ENCODE measurements at places on chromosomes 16 and 17.

- no peak for DNase-seq
Measured at GRCh38 chr17:27807567-27808470, 7.5 kb upstream of the NOS2 start.

DNA sequence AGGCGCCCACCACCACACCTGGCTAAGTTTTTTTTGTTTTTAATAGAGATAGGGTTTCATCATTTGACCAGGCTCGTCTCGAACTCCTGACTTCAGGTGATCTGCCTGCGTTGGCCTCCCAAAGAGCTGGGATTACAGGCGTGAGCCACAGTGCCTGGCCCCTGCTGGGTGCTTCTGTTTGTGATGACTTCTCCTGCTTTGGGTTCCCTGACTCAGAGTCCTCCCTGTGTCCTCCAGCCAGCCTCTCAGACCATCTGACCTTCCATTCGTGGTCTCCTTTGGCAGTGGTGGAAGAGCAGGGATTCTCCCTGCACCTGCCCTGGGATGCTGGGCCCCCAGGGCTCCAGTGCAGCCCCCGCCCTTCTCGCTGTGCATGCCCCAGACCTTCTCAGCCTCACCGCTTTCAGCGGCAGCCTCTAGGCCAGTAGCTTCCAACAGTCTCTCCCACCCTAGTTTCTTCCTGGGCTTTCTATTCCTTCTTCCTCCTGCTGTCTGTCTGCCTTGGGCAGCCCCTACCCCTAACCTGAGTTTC, 13.2 kb downstream of the BEAN1 start:
- DNase-seq, result no peak

DNA sequence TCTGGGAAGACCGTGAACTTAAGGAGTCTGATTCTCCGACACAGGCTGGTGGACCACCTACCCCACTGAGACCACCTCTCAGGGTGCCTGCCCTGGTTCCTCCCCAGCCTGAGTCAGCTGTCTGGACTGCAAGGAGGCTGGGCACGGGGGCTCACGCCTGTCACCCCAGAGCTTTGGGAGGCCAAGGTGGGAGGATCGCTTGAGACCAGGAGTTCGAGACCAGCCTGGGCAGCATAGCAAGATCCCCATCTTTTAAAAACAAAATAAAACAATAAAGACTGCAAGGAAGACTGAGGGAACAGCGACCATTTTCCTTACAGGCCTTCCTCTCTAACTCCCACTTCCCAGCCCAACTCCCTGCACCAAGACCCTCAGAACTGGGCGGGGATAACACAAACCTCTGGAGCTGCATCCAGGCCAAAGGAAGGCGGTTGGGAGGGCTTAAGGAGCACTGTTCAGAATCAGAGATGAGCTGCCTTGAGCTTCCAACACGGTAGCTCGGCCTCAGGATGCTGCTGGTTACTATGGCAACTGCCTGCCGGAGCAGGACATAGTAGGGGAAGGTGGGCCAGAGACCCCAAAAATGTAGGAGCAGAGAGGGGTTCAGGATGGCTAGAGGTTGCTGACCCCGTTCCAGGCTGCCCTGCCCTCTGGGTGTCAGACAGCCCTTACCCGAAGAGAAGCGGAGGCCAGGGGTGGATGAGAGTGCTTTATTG, 4.4 kb downstream of the APOBR start:
- DNase-seq, result no peak

DNA sequence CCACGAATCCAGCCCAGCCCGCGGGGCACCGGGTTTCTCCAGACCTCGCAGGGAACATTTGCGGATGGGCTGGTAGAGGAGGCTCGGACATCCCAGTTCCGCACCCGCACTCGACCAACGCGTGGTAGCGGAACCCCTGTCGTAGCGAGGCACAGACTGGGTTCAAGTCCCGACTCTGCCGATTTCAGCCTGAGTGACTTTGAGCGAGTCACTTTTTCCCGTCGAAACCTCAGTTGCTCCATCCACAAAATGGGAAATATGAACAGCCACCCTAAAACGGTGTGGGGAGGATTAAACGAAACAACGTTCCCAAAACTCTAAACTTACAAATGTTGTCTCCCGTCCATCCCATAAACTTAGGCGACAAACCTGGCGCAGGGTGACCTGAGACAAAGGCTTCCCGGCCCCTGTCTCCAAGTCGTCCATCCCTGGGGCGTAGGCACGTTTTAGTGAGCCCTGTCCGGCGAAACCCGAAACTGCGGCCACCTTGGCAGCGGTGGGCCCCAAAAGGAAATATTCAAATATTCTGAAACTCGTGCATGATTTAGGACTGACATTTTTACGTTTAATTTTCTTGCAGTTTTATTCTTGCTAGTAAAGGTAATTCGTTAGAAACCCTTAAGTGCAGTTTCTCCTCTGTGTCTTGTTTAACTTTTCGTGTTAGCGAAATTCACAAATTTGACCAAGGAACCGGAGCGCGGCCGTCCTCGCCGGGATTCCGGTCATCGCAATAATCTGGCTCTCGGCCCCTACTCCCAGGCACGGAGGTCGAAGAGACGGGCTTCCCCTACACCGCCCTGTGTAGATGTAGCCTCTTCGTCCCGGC, 1.9 kb upstream of the MLLT6 start:
- DNase-seq, result no peak

GRCh38 chr16:9489835-9490467, 398.5 kb downstream of the HAPSTR1 start:
- no peak for DNase-seq

- no peak for DNase-seq
Measured at GRCh38 chr17:27218719-27219488, 75.0 kb upstream of the WSB1 start.

DNA sequence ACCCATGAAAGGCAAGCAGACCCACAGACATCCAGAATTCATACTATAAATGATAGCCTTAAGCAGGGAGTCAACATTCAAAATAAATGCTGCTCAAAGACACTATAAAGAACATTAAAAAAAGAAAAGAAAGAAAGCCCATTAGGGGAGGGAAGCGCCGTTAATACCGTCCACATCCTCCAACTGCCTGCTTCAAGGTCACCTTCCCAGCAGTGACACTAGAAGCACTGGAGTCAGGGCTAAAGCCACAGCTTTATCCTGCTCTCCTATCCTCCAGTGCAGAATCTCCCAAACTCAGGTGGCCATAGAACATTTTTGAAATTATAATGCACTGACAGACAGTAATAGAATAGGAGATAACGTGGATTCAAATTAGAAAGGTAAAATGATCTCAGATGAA, 59.4 kb downstream of the TEX2 start:
- no peak for DNase-seq

GRCh38 chr17:70013911-70014310, 61.1 kb upstream of the KCNJ16 start:
- DNase-seq, result no peak

DNA sequence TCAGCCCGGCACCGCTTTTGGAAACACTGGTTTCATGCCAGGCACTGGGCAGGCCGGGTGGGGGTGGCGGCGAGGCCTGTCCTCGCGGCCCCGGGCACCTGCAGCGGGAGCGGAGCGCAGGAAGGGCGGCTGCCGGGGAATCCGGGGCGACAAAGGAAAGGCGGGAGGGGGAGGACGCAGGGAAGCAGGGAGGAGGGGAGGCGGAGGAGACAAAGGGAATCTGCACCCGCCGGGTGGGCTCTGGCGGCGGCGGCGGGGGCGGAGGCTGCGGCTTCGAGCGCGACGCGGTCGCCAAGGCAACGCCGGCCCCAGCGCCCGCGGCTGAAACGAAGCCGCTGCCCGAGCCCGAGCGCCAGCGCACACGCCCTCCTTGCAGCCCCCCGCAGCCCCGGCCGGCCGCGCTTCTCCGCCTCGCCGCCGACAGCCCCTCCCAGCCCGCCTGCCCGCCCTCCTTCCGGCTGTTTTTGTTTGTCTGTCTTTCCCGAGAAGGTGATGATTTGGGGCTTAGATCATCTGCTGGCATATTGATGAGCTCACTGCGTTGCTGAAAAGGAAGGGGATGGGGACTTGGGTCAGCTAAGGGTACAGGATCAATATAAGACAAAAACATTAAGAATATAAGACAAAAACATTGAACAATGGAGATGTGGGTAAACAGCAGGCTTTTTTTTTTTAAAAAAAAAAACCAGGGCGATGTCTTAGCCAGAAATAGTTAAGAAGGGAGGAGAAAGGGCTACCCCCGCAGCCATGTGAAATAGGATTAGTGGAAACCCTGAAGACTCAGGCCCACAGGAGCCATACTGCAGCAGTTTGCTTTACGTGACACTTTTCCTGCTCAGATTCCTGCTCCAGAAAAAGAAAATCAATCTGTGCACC, 32.7 kb downstream of the CDK5R1 start:
- no peak for DNase-seq

DNA sequence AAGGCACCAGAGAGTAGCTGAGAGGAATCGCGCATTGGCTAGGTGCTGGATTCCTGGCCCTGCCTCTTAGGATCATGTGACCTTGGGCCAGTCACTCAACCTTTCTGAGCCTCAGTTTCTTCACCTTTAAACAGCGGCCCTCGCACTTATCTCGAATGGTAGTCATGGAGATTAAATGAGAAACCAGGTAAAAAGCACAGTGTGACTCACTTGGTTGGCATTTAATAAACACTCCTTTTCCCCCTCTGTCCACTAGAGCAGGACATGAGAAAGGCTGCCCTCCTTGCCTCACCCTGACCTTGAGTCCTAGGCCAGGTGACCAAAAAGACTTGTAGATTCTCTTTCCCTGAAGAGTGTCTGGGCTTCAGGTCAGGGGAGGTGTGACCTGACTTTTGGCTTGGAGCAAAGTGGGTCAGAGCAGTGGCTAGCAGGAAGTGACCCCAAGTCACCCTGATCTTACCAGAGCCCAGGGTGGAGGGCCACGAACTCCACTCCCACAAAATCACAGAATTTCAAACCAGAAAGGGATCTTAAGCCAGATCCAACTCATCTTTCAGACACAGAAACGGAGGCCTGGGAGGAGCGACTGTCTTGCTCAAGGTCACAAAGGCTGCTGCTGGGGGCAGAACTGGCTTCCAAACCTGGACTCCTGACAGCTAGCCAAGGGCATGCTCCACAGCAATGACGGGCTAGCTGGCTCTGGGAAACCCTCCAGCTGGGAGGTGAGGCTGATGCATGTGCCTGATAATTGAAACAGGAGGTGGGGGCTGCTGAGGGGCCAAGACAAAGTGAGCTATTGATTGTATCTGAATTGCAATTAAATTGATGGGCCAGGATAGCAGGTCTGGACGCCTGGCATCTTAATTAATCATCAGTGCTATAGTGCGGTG, 65.2 kb downstream of the PIPOX start:
- DNase-seq, result no peak

GRCh38 chr16:52932321-52932720, 120.4 kb downstream of the CHD9NB start:
- no peak for DNase-seq

DNA sequence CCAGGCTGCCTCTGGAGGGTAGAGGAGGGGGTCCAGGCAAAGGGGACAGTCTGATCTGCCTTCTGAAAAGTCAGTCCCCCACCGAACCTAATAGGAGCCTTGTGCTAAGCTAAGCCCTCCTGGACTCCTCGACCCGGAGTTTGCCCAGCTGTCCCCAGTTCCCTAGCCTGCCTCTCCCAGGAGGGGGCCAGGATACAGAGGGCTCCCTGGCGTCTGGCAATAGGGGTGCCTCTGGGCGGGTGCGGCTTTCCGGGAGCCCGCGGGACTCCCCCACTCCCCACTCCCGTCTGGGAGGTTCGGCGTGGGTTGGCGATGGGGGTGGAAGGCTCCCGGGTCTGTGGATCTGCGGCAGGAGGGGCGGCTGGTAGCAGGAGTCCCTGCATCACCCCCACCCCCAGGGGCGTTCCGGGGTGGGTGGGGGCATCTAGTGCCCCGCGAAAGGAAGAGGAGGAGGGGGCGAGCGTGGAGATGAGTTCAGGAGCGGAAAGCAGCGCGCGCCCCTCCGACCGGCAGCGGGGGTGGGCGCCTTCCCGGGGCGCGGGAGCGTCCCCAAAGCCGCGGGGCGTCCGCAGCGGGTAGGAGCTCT, 1.2 kb downstream of the GSG1L start:
- DNase-seq, result no peak

- DNase-seq, result no peak
Measured at GRCh38 chr17:8614988-8615387, 15.5 kb downstream of the MYH10 start.

- no peak for DNase-seq
Measured at GRCh38 chr17:32481193-32481592, 5.6 kb upstream of the CDK5R1 start.

DNA sequence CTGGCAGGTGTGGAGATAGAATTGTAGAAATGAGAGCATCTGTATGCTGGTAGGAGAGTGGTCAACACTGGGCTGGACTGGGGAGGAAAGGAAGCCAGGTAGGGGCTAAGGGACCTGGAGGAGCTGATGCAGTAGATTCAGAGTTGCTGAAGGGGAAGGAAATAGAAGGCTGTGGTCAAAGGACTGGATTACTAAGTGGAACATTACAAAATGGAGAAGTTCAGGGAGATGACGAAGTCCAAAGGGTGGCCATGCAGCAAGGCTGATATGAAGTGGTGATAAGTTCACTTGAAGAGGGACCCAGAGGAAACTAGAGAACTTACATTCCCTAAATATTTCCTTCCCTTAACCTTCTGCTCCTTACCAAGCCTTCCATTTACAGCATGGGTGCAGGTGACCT, 8.6 kb upstream of the CCL2 start:
- DNase-seq, result no peak

GRCh38 chr16:67457611-67458010, 23.3 kb downstream of the ATP6V0D1 start:
- DNase-seq, result no peak

GRCh38 chr17:78888941-78889518, 14.0 kb downstream of the CEP295NL start:
- DNase-seq, result no peak

DNA sequence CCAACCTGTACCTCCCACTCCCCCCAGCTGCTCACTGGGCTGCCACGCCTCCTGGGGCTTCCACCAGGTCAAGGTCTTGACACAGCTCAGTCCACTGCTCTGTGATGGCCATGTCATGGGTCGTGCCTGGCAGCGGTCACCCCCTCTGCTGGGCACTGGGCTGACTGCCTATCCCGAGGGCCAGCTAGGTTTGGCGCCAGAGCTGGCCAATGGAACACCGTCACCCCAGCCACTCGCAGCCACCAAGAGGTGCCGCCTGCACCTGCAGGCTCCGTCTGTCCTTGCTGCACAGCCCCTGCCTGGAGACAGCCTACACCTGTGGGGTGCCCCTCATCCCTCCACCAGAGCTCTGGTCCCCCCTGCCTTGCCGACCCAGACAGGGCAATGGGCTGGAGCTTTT, 4.5 kb upstream of the RAB40C start:
- DNase-seq, result no peak

DNA sequence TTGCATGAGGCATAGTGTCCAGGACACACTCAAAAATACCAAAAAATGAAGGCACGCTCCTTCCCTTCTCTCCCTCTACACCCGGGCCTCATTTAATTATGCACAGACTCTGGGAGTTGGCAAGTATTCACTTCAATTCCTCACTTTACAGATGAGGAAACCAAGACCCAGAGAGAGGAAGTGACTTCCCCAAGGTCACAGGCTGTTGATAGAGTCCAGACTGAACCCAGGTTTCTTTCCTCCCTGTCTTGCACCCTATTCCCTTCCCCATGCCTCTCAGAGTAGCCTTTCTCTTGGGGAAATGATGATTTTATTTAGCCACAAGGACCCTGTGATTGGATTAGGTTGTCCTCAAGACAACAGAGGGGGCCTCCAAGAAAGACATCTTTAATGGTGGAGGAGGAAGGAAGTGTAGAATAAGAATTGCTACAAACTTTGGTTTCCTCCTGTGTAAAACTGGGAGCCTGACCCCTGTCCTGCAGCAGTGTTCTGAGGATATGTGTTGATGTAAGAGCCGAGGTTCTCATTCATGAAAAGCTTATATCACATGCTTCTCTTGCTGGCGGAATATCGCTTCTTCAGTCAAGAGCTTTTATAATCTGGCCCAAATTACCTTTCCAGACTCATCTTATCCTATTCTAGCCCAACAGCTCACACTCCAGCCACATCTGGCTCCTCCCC, 48.8 kb upstream of the SIAH1 start:
- DNase-seq, result no peak

- DNase-seq, result no peak
Measured at GRCh38 chr17:44552361-44552760, 4.9 kb upstream of the FZD2 start.

Measured in GM04503 (cell line).